Naive thymus-derived CD8-positive, alpha-beta T cell (primary cell): ENCODE measurements at places on chromosomes 1 and 21.

DNA sequence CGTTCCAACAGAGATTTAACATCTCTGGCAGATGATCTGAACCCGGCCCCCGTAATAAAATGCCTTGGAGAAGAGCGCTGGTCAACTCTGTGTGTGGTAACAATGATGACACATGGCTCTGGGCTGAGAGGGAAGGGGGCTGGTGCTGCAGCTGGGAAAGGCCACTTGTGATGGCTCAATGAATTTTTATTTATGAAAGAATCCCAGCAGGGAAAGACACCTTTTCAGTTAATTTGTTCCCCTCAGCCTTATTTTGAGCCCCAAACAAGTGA is 59.4 kb downstream of the SYT6 start:
- DNase-seq = no peak

GRCh38 chr1:85387781-85388180 is 77.2 kb downstream of the DDAH1 start:
- DNase-seq = no peak

GRCh38 chr1:62727656-62728407 is 39.6 kb upstream of the DOCK7 start:
- DNase-seq = no peak

DNA sequence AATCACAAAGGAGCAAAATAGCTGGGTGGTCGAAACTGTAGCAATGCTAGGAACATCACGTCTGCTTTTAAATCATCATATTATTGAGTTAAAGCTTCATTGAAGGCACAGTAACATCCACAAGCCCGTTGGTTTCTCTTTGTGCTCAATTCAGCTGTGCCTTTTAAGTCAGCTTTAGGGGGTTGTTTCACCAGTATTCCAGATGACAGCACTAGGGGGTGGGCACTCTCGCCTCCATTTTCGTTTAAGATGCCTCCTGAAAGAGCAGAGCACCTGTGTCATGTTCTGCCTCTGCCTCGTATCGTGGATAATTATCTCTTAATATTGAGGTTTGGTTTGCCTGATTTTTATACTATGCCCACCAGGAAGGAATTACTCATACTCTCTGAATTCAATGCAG is 139.8 kb upstream of the PTBP2 start:
- DNase-seq = no peak

DNA sequence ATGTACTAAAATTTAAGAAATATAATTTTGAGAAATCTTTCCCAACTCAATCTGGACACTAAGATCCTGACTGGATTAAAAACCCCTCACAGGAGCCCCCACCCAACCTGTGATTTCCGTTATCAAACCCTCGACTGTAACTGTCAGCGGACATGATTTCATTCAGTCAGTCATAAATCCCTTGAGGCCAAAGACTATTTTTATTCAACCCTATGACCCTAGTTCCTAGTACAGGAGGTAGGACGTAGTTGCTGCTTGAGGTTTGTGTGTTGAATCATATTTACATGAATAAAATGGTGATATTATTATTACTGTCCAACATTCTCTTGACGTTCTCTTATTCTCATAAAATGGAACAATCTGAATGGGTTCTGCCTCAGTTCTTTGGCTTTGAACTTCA is 73.1 kb upstream of the DYNLT5 start:
- DNase-seq = no peak

- DNase-seq = peak; percentile 34
Measured at GRCh38 chr21:42406201-42406621, 2.5 kb downstream of the UBASH3A start.

DNA sequence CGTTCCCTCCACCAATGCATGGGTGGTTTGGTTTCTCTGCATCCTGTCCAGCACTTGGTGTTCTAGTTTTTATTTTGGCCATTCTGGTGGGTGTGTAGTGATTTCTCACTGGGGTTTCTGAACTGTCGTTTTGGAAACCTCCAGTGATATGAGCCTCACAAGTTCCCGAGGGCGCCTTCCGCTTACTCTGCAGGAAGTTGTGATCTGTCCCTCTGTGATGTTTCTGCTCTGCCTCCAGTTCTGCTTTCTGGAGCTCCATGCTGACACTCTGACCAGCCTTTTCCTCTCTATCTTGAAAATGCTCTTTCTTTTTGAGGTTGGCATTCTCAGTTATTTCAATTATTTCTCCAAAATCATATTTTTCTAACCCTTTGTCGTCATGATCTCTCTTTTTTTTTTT is 111.6 kb downstream of the PLD5 start:
- no peak for DNase-seq

GRCh38 chr1:208538587-208538986 is 294.4 kb upstream of the PLXNA2 start:
- DNase-seq = no peak

GRCh38 chr1:150566589-150567340 is 12.6 kb downstream of the MCL1 start:
- DNase-seq = no peak

DNA sequence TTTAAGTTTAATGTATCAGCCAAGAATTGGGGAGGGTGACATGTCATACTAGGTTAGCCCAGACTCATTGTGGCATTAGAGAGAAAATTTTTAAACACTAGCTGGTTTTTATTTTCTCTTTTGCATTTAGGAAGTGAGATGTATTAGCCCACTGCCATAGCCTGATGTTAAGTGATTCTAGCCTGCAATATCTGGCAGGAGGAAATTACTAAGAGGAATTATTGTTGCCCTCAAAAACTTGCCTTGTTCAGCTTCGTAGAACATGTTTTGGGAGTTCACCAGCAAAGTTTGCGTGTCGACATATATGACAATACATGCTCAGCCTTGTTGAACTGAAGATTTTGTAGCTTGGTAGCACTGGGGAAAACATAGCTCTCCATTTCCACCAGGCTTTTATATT is 12.5 kb downstream of the ADAM30 start:
- DNase-seq = no peak

DNA sequence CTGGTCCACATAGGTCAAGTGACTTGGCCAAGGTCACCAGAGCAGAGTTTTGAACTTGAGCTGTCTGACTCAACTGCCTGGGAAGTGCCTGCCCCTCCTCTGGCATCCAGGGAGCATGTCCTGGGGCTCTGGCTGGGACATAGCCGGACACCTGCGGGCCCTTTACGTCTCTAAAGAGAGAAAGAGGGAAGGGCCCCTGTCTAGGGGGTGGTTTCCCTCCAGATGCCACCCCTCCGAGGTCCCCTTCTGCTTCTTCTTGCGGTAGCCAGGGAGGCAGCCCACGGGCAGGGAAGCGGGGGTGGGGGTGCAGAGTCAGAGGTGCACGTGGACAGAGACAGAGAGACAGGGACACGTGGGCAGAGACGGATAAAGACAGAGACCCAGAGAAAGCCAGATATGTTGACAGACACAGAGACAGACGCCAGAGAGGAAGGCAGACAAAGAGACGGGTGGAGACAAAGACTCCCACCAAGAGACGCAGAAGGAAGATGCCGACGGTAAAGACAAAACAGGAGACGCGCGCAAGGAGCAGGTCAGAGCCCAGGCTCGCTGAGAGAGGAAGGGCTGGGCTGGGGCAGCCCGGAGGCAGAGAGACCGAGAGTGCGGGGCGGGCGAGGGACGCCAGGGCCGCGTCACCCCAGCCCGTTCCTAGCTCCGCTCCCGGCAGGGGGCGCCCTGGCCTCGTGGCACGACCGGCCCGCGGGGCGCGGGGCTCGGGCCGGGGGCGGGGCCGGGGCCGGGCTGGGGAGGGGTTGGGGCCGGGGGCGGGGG is 458 bp upstream of the ALPL start:
- peak; percentile 13 for DNase-seq

- no peak for DNase-seq
Measured at GRCh38 chr1:64864018-64864940, 102.1 kb downstream of the JAK1 start.

DNA sequence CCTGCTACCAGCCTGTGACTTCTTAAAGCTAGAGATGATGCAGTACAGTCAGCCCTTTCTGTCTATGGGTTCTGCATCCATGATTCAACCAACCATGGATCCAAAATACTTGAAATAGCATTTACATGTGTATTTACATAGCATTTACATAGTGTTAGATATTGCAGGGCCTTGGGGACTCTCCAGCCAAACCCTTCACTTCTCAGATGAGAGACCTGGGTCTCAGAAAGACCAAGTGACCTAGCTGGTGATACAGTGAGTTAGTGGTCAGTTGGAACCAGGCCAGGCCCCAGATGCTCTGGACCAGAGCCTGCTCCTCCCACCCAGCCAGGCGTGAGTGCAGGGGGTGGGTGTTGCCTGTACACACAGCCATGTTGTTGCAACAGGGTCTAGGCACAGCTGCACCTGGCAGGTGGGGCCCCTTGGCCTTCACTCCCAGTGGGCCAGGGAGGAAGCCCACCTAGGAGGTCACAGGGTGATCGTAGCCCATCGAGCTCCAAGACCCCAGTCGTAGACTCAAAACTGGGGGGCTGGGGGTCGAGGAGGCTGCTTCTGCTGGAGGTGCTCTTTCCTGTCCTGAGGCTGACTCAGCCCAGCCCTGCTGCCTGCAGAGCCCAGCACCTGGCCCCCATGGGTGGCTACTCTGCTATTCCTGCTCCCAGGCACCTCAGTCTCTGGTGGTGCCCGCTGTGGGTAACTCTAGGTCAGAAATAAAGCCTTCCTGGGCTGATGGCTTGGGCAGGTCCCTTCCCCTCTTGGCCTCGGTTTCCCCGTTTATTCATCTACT is 7.7 kb downstream of the TMEM61 start:
- no peak for DNase-seq

- no peak for DNase-seq
Measured at GRCh38 chr1:221069986-221070385, 190.7 kb downstream of the HLX start.

DNA sequence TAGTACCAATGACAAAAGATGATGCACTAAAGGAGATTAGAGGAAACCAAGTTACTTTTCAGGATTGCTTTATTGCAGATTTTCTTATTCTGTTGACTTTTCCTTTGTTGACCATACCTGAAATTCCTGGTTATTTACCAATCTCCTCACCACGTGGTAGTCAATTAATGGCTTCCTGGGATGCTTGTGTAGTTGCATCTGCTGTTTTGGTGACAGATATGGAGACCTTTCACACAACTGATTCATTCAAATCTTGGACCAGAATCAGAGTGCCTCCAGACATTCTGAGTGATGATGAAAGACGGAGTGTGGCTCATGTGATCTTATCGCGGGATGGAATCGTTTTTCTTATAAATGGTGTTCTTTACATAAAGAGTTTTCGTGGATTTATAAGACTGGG is 91.3 kb downstream of the CATSPERE start:
- DNase-seq = no peak

DNA sequence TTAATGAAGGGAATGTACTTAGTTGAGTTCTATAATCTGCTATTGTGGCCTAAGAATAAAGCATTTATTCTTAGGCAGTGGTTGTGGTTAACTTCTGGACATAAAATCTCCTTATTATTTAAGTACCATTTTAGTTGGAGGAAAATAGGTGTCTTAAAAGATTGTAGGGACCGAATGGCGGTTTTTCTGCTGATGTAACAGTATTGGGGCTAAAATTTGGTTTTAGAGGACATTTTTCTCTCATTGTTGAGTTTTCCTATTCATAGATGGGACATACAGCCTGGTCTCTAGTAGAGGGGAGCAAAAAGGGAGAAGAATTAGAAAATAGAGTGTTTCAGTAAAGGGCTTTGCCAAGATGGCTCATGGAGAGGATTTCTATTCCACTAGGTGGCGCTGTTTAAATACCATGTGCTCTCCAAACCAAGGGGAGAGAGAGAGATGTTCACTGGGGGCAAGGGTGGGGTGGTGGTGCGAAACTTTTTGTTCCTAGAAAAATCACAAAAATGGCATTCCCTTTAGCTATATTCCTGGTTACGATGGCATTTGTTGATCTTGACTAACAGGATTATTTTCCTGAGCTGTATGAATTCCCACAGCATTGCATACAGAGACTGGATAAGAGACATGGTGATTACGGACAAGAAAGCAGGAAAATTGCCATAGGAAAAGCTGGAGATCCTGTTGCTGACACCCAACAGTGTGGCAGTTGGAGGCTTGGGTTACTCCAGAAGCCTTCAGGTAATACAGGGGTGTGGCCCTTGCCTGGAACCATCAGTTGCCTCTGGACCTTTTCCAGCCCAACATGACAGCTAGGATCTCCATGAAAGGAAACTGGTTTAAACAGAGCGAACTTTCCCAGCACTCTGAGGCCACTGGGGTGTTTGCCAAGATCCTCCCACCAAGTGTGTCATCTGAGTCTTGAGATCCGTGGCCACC is 18.2 kb upstream of the FCGR2A start:
- peak; percentile 40 for DNase-seq

GRCh38 chr1:71919811-71920509 is 362.4 kb downstream of the NEGR1 start:
- no peak for DNase-seq

DNA sequence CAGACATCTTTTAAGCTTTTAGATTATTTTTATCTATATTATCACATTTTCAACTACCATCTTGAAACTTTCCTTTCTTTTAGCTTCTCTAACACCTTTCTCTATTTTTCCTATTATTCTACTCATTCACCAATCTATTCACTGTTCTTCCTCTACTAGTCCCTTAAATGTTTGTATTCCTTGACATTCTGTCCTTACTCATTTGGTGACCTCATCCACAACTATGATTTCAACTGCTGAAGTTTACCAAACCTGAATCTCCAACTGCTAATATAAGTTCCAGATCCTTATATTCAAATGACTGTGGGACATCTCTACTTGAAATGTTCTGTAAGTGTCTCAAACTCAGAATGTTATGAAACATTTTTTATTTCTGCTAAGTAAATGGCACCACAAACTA is 49.2 kb downstream of the TUT4 start:
- DNase-seq = no peak

DNA sequence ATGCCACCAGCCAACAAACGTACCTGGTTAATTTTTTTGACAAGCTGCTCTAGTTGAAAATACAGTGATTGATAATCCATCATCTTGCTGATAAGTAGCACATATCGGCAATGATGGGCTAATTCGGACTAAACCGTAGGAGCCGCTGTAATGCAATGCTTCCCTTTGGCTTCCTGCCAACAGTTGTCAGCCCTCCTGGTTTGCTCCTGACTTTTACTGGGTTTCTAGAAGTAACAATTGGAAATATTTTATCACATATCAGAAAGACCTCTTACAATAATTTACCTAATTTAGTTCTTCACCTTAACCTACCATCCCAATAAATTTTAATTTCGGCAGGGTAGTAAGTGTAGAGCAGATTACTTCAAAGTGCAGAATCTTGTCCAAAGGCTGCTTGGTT is 148.5 kb downstream of the DHRS3 start:
- no peak for DNase-seq

GRCh38 chr1:98179151-98179773 is 258.4 kb upstream of the DPYD start:
- DNase-seq = no peak

GRCh38 chr1:109523706-109524105 is 14.2 kb upstream of the AMIGO1 start:
- DNase-seq = no peak

DNA sequence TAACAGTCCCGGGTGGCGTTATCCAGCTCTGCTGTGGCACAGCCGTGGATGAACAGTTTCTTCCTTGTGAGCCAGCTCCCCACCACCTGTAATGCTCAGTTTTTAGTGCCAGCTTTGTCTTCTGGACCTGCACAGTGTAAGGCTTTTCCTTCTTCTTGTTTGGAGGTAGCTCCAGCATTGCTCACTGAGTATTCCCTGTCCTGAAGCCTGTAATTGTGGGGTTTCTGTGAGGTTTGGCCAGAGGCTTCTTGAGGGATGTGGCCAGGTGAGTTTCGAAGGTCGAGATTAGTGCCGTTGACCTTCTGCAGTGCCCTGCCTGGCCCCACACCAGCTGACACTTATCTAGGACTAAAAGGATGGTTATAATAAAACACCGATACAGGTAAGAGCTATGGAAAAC is 75.0 kb downstream of the PBX1 start:
- no peak for DNase-seq
